ENCODE measurements at places on chromosomes 11 and 22.

DNA sequence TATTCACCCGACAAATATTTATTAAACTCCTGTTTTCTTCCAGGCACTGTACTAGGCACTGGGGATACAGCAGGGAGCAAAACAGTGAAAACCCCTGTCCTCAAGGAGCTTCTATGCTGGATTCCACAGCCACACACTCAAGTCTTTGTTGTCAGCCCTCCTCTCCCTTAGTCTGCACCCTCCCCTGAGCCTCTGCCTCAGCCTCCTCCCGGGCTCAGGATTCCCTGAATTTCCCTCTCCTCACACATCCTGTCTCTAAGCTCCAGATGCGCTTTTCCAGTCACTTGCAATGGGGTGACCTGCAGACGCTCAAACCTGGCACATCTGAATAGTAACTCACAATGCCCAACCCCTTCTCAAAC is 13.5 kb upstream of the TUB start:
- DNase-seq, result no peak

- DNase-seq, result no peak
Observed at GRCh38 chr11:80816966-80817365, 1376.1 kb upstream of the TENM4 start.

DNA sequence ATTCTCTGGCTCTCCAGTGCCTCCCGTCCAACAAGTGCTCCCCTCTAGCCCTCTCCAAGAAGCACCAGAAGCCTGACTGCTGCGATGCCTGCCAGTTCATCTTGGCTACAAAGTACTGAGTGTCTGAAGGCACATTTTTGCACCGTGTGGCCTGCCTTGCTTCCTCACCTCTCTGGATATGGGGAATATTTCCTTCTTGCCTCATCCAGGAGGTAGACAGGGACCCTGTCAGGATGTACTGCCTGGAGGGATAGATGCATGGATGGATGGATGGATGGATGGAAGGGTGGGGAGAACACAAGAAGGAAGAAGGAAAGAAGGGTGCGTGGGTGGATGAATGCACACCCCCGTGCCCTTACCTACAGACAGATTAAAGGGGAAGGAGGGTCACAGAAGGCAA is 27.6 kb downstream of the KCTD17 start:
- no peak for DNase-seq

GRCh38 chr22:40396882-40397281 is 26.5 kb downstream of the SGSM3 start:
- DNase-seq, result no peak

DNA sequence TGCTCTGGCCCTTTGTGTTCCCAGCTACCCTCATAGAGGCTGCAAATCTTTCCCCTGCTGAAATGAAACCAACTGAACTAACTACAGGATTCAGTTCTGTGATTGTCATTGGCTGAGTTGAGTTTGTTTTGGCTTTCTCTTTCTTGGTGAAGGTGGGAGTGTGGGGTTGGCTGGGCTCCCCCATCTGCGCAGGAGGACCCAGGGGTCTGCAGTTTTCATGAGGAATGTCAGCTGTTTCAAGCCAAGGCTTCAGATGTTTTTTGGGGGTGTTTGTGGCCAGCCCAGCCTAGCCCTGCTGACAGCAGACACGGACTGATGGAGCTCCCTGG is 34.0 kb downstream of the LRP5 start:
- DNase-seq, result no peak

GRCh38 chr22:32475468-32476010 is 928 bp downstream of the FBXO7 start:
- DNase-seq, result peak; percentile 34

GRCh38 chr22:20418211-20418788 is 19.3 kb downstream of the SCARF2 start:
- DNase-seq, result peak; percentile 81

DNA sequence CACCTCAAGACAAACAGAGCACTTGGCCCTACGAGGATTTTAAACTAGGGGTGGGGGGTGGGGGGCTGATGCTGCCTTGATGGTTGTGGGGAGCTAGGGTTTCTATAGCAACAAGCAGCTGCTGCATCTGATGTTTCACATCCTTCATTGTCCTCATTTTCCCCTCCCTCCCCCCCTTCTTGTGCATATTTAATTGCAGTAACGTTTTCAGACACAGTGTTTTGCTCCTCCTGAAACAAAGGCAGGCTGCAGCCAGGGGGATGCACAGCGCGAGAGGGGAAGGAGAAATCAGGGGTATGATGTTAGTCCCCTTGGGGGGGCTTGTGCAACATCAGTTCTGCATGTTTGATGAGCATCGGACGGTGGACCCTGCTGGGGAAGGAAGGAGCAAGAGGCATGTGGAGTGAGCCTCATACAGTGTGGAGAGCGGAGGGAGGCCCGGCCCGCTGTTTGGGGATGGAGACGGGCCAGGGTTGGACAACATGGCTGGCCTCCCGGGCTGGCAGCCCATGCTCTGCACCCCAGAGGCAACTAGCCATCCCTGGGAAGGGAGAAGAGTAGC is 208.3 kb downstream of the CEP164 start:
- no peak for DNase-seq

DNA sequence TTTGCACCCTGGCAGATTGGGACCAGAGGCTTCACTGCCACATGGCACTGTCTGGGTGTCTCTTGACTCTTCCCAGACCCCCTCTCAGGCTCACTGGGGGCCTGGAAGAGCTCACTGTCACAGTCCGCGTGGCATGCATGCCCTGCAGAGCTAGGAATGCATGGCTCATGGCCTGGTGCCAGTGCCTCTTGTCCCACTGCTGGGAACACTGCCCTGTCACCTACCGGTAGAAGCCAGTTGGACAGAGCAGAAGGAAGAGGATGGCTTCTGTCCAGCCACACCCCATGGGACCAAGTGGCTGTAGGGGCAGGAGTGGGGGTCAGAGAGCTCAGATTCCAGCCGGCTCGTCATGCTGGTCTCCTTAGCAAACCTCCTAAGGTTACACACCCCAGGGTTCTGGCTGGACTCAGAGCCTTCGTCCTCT is 29.7 kb downstream of the MB start:
- DNase-seq, result no peak

DNA sequence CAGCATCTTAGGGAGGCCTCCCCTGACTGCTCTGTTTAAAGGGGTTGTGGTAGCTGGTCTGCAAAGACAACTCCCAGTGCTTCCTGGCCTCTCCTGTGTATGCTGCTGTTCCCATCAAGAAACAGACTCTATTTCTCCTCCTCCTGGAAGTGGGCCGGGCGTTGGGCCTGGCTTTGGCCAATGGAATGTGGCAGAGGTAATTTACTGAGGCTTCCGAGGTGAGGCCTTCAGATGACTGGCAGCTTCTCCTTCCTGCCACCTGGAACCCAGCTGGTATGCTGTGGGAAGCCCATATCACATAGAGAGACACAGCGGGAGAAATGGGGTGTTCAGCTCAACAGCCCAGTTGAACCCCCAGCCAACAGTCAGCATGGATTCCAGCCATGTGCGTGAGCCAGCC is 25.1 kb upstream of the EIF3D start:
- no peak for DNase-seq

DNA sequence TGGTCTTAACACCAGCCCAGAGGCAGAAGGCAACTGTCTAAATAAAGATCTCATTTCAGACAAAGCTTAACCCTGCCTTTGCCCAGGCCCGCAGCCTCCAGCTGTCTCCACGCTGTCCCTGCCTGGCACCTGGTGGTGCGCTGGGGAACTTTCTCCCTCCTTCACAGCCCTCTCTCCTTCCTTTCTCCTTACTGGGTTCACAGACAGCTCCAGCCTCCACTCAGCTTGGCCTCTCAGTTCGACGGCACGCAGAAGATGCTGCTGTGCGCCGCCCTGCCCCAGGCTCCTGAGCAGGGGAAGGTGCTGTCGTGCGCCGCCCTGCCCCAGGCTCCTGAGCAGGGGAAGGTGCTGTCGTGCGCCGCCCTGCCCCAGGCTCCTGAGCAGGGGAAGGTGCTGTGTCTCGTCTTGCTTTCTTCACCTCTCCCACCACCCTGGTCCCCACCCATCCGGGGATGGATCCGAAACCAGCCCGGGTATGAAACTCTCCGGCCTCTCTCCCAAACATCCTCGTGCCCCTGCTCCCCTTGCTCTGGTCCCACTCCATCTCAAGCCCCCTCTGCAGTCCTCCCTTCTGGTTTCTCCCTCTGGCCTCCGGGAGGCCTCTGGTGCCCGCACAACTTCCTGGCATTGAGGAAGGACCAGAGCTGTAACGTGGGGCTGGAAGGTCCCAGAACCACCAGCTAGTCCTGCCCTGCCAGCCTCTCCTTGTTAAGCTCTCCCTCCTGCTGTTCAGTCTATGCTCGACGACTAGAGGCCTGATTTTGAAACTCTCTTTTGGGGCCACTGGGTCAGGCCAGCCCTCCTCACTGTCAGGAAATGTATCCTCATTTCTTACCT is 22.9 kb upstream of the JAM3 start:
- peak; percentile 28 for DNase-seq

DNA sequence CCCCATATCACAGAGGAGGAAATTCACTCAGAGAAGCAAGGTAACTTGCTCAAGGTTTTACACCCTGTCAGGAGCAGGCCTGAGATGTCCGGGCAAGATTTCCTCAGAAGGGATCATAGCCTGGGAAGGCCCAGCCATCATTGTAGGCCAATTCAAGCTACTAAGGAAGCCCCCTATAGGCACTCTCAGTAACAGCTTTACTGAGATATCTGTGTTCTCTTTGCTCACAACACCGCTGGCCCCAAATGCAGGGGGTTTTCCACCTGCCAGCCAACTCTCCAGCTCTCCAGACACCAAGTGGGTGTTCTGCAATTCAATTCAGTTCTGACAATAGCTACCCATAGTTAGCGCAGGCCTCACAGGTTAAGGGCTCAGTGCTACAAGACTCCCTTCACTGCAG is 84.0 kb downstream of the SLC36A4 start:
- DNase-seq, result no peak

DNA sequence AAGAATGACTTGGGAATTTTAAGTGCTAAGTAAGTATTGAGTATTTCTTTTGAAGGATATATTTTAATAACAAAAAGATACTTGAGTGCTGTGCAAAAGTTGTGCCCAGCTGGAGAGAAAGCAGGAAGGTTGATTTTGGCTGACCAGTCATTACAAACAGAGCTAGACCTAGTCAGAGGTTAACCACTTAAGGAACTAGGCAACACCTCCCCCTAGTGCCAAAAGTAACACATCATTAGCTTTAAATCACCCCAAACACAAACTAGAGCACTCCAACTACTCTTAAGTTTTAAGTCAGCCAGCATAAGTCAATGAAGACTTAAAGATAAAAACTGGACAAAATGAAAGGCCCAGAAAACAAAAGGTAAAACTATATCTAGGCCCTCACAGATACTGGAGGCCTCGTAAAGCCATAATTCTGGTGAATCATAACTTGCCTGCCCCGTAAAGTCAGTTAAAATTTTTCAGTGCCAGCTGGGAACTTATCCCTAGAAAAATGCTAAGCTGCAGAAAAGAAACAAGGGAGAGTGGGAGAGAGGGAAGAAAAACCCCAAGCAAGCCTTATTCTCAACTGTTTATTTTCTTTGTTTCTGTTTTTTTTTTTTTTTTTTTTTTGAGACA is 4.6 kb downstream of the TMEM9B start:
- peak; percentile 38 for DNase-seq

DNA sequence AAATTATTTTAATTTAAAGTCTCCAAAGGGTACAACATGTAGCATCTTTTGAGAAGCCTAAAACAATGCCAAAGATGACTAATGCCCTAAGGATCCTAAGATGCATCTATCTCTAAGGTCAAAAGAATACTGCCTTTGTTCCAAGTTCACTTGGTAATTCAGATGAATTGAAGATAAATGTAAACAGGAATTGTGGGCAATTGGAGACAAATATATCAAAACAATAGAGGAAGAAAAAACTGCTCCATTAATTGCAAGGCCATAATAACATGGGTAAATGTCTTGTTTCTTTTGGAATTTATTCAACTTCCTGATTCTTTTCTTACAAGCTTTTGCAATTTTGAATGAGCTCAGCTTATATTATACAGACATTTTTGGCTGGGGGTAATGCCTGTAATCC is 338.6 kb downstream of the TTC28 start:
- DNase-seq, result no peak

DNA sequence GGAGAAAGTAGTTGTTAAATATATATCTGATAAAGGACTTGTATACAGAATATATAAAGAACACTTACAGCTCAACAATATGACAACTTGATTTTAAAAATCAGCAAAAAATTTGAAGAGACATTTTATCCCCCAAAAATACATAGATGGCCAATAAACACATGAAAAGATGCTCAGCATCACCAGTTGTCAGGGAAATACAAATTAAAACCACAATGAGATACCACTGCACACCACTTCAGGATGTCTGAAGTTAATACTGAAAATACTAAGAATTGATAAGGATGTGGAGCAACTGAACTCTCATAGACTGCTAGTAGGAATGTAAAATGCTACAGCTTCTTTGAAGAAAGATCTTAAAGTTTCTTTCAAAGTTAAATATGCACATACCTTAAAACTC is 49.2 kb downstream of the KREMEN1 start:
- no peak for DNase-seq

DNA sequence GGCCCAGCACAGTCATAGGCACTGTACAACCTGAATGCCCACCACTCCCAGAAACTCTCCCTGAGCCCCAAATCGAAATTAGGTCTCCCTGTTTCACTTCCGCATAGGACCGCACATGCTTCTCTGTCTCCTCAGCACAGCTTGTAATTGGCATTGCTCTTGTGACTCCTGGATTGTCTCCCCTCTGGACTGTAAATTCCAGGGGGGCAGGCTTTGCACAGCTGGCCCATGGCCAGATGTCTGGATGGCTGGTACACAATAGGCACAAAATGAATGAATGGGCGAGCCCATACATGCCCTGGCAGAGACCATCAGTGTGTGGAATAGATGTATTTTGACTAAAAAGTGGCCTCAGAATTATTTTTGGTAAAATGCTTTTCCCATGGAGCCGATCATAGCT is 63.3 kb upstream of the PHF21B start:
- DNase-seq, result no peak

GRCh38 chr11:133966921-133967598 is 10.3 kb upstream of the IGSF9B start:
- no peak for DNase-seq

GRCh38 chr11:107988397-107989158 is 20.1 kb upstream of the CUL5 start:
- peak; percentile 20 for DNase-seq

GRCh38 chr22:21948824-21949568 is 3.7 kb downstream of the PPM1F start:
- DNase-seq, result no peak

DNA sequence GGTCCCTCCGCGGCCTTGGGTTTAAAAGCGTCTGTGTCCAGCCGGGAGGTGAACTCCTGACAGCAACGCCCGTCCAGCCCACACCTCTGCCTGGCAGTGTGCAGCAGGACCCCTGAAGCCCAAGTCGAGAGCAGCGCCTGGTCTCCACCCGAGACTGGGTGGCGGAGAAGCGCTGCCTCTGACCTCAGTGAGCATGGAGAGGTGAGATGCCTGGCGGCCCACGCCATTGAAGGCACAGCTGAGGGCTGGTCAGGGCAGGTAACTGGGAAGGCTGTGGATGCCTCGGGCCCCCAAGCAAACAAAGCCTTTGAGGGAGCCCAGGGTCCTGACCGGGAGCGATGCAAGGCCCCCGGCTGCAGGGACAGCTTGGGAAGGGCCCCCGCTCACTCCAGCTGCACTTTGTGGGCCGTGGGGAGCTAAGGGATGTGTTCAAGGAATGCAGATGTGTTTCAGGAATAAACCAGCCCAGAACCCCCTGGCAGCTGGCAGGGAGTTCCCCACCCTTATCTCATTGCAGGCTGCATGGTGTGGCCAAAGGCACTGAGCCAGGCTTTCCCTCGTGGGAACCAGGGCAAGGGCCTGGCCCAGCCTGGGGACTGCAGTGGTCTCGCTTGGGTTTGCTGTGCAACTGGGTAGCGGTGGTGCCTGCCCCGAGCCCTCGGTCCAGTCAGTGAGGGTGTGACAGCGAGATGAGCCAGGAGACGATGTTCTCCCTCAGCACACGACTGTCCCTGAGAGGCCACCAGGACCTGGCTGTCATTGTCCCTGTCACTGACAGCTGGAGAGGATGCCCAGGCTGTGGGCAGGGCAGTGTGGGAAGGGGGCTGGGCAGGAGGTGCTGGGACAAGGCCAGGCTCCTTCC is 92.5 kb downstream of the WNT7B start:
- no peak for DNase-seq
